Muscle of back (tissue), 13 donors: ENCODE measurements at places on chromosomes 3 and 15. TPM values are rescaled to one million over a fixed set of nuclear protein-coding genes. Genes with fewer than 3 reads are reported as not detected.

The GOLGA6D gene
- 0.26 TPM for polyA plus RNA-seq

The PLXND1 gene
- 145 TPM for polyA plus RNA-seq

The MYL3 gene
- polyA plus RNA-seq: 325 TPM

The TBCCD1 gene
- 12.1 TPM for polyA plus RNA-seq

The DNAH12 gene
- 0.31 TPM for polyA plus RNA-seq

The KBTBD12 gene
- 22.1 TPM for polyA plus RNA-seq

The LTK gene
- polyA plus RNA-seq: 12.7 TPM

The INKA1 gene
- 6.1 TPM for polyA plus RNA-seq

- DNase-seq: no peak
Measured at GRCh38 chr3:136919799-136920580, 37.8 kb upstream of the IL20RB start.

GRCh38 chr3:25257026-25257425 lies 171.0 kb upstream of the RARB start:
- DNase-seq: peak; percentile 5

DNA sequence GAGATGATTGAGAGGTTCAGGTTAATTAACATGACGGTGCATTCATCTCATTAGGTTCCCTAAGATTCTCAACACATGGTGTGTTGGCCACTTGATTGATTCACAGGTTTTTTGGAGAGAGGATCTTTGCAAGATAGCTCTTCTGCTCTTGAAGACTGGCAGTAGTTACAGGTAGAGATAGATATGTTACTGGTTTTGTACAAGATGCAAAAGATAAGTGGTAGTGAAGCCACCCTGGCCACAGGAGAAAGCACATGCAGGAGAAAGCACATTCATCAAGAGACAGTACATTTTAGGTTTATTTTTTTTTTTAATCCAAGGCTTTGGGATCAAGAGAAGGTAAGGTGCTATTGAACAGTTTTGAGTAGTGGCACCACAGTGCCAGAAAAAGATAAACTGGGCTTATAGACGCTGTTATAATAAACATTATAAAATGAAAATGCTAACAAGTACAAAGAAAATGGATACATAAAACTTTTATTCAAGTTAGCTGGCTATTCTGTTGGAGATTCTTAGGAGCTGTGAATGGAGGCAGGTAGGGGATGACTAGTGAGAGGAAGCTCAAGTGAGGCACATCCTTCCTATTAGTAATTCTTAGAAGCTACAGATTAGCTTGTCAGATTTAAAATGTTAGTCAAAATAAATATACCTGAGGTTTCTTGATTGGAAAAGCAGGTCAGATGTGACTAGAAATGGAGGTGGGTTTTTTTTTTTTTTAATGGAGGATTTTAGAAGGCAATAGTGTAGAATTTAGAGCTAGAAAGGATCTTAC lies 10.8 kb downstream of the SELENOT start:
- DNase-seq: no peak

DNA sequence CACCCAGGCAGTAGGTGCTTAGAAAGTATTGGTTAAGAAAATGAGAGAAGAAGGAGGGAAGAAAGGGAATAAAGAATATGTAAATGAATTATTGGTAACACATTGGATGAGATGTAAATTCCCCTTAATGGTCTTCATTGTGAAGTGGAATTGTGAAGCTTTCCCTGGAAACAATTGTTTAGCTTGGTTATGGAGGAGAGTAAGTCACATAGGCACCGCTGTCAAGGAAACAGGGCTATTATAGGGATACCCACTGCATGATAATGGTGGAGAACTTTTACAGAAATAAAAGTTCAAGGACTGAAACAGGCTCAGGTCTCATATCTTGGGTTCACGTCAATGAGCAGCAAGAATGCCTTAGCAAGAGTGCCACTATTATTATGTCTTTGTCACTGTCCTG lies 9.5 kb downstream of the SYNPR start:
- no peak for DNase-seq

GRCh38 chr3:4501927-4502326 lies 8.8 kb downstream of the ITPR1 start:
- no peak for DNase-seq

GRCh38 chr3:112012205-112012992 lies 13.7 kb downstream of the TAGLN3 start:
- DNase-seq: no peak

DNA sequence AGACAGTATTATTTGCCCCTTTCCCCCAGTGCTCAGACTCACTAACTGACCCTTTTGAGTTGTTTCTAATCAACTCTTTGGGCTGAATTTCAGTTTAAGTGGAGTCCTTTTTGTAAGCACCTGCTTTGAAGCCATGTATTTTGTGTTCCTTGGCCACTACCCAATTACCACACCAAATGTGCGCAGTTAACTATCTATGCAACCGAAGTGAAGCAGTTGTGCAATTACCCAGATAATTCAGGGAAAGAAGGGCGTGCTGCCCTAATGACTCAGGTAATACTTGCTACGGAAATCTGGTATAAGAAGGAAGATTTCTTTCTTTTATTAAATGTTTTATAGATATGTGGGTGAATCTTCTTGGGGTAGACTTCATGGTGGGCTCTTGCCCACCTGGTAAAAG lies 371.9 kb upstream of the TBL1XR1 start:
- DNase-seq: no peak

- DNase-seq: no peak
Measured at GRCh38 chr3:72899349-72899765, 11.5 kb downstream of the GXYLT2 start.

DNA sequence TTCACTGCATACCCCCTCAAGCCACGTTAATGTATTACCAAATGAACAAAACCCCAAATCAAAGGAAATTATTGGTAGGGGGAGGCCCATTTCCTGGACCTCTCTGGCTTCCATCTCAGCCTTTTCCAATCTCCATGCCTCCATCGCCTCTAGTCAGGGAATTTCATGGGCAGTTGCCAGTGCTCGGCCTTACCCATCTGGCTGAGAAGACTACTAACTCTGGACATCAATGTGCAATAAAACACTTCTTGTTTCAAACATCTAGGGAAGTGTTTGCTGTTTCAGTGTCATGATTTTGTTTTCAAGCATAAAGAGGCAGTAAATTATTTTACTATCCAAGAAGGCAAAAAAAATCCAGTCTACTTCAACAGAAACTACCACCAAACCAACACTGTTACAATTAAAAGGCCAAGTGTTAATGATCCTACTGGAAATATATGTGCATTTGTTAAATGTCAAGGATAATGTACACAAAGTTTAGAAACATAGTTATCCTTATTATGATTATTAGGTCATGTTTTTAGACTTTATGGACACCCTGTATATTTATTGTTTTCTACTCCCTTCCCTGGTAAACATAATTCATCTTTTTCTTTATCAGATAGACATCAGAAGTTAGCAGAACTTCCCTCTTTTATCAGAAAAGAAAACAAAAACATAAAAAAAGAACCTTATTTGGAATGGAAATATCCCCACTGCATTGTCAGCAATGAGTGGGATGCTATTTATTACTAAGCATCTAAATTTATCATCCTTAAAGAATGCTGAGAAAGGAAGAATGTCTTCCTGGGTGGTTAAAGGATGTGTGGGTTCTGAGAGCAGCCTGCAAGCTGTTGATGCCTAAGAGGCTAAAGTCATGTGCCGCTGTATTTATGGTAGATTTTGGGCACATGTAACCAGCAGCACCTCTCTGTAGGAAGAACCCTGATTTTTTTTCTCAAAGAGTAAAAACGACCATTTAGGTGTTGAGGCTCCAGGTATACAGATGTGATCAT lies 15.2 kb downstream of the LDHAL6B start:
- peak; percentile 22 for DNase-seq

- no peak for DNase-seq
Measured at GRCh38 chr3:197286678-197287077, 11.7 kb downstream of the DLG1 start.

DNA sequence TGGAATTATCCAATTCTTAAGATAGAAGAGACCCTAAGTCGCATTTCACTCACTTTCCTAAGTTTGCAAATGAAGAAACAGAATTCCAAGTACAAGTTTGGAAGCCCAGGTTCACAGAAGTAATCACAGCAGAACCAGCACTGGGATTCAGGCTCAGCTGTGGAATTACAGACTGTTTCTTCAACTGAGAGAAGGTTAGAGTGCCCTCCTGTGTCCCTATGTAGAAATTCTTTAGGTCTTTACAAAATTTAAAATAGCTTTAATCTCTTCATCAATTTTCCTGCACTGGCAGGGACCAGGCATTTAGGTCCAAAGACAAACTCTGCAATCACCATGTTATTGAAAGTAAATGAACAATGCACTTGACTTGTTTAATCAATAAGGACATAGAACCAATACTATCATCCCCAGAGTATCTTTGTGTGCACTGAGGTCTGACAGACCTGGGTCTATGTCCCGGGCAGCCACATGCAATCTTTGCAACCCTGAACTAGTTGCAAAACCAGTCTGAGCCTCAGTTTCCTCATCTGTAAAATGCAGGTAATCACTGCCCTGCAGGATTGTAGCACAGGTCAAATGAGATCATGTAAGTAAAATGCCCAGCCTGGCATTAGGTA lies 96.3 kb upstream of the ZBED2 start:
- DNase-seq: peak; percentile 32

- DNase-seq: no peak
Measured at GRCh38 chr3:141151439-141151838, 80.2 kb upstream of the PXYLP1 start.

DNA sequence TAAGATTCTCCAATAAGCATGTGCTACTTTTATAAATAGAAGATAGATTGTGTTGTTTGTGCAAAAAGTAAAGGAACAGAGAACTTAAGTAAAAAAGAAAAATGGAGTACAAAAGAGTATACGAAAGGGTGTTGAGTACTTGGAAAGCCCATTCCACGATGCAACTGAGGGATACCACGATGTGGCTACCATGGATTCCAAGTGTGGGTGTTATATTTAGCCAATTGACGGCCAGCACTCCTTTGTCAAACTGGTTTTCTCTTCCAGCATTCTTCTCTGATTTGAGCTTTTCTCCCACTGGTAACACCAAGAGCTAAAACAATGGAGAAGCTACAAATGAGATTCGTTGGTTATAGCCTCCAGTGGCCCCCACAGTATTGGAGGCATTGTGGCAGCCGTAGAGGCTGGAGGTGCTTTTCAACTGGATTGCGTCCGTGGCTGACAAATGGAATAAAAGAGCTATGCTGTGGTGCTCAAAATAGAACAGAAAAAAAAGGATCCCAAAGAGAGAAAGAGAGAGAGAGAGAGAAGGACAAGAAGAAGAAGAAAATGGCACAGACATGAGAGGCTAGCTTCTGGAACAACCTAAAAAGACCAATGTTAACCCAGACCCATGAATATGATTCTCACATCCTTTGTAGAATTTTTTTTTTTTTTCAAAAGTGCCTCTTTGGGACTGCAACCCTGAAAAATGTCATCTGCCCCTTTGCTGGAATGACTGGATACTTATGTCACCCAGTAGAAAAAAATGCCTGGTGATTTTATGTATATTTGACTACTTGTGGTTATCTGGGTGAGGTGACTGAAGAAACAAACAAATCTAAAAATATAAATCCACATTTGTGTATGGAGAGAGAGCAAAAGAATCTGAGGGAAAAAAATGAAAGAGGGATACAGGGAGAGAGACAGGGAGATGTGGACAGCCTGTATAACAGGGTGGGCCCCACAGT lies 345.1 kb downstream of the RORA start:
- no peak for DNase-seq

DNA sequence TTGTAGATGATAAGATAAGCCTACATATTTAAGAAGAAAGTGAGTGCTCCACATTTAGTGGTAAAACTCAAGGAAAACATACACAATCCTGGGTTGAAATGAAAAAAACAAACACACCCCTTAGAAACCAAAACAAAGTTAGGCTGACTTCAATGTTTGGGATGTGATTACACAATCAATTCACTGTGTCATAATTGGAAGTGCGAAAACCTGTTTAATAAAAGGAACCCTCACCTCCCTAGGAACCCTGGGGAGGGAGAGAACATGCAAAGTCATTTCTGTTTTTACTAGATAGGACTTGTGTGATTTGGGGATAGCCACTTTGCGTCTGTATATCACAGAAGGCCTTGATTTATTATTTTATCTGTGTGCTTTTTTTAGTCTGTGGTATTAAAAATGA lies 275.0 kb downstream of the NFKBIZ start:
- DNase-seq: no peak

- DNase-seq: no peak
Measured at GRCh38 chr3:55571913-55572312, 84.8 kb upstream of the WNT5A start.

DNA sequence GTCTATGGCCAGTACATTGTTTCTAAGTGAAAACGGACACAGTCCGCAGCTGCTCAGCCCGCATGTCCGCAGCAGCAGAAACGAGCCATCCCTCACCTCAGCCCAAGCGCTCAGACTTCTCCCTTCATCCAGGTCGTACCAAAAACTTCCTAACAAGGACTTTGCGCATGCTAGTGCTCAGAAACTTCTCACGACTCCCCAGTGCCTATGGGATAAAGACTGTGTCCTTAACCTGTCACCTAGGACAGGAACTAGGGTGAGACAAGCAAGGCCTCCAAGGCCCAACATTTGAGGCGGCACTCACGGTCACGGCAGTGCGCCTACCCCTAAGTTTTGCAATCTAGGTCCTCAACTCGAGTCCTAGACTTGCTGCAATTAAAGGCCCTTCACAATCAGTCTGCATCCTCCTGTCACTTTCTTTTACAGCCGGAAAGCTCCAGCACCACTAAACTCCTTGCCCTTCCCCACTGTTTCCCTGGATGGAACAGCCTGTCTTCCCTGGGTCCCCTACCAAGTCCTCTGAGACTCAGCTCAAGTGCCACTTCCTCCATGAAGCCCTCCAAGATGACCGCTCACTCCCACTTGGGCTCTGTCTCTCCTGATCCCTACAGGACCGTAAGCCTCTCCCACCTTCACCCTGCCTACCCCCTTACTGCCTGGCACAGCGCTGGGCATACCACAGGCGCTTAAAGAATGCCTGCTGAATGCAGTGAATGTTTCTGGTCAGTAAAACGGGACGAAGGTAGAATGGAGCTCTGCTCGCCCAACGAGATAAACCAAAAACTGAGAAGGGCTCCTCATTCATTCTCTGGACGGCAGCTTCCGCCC lies 1.2 kb downstream of the CLN6 start:
- DNase-seq: peak; percentile 39

GRCh38 chr3:23739536-23739935 lies 66.2 kb upstream of the UBE2E1 start:
- no peak for DNase-seq

GRCh38 chr15:71079208-71080044 lies 35.8 kb upstream of the THSD4 start:
- DNase-seq: no peak

GRCh38 chr3:155024006-155024638 lies 56.0 kb upstream of the MME start:
- no peak for DNase-seq

DNA sequence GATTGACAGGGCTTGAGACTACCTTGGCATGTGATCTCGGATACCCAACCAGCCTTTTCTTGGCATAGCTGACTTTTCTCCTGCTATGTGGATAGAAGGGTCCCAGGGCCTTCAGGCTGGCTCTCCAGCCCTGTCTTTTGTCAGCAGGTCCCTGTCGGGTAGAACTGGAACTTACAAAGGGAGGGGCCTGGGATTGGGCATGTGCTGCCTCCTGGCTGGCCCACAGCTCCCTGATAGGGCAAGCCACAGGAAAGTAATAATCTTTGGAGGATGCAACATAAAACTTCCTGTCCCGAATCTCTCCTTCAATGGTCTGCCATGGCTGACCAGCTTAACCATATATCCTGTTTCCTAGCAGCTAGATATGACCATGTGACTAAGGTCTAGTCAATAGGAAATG lies 89.1 kb downstream of the ABHD5 start:
- DNase-seq: no peak

GRCh38 chr3:129061888-129062834 lies 1.6 kb downstream of the GP9 start:
- DNase-seq: no peak

- no peak for DNase-seq
Measured at GRCh38 chr3:194310060-194310835, 40.9 kb downstream of the CPN2 start.
